ENCODE measurements at places on chromosomes 2 and 18.

GRCh38 chr18:45540125-45540524 lies 75.2 kb upstream of the SLC14A2 start:
- DNase-seq = no peak

- no peak for DNase-seq
These were observed 133.8 kb upstream of the KCNH7 start for GRCh38 chr2:162972383-162972782.

DNA sequence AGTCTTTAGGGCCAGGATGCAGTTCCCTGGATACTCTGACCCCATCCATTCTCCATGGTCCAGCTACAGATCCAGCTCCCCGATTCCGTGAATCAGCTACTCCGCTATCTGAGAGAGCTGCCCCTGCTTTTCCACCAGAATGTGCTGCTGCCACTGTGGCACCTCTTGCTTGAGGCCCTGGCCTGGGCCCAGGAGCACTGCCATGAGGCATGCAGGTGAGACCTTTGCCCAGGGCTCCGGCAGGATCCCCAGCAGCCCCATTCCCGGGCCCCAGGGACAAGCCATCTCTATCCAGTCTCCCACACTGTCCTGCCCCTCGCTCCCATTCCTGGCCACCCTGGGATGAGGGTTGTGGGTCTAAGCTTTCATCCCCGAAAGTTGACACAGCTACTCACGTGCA lies 7.5 kb downstream of the TMEM214 start:
- no peak for DNase-seq

DNA sequence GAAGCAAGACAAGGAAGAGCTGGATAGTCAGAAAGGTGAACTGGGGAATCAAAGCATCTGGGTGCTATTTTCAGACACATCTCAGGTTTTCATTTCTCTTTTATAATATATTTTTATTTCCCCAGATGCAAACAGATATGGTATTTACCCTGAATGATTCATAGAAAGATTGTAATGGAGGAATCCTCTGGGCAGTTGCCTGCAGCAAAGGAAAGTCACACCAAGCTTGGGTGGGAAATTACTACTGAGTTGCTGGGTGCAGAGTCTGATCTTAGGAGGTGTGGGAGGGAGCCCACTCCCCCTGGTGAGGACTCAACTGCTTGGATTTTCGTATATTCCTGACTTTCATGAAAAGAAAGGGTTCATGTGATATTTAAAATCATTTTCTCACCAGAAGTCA lies 2.1 kb downstream of the EFR3B start:
- DNase-seq = no peak

DNA sequence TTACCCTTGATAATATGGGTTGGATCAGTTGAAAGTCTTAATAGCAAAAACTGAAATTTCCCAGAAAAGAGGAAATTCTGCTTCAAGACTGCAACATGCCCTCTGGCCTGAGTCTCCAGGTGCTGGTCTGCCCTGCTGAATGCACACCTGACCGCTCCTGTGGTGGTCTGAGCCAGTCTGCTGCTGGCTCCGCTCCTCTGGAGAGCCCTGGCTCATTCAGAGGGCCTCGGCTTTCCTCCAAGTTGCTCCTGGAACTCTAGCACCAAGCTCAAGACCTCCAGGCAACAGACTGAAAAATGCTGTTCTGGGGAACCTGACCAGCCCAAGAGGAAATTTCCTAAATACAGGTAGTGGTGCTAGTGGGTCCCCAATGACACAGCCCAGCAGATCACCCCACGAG lies 64.8 kb downstream of the DIPK1C start:
- DNase-seq = no peak

- no peak for DNase-seq
These were observed 40.7 kb downstream of the TMEM163 start for GRCh38 chr2:134677856-134678756.

All from posterior cingulate gyrus (tissue), 11 donors.